ENCODE measurements at places on chromosomes 4 and X.

DNA sequence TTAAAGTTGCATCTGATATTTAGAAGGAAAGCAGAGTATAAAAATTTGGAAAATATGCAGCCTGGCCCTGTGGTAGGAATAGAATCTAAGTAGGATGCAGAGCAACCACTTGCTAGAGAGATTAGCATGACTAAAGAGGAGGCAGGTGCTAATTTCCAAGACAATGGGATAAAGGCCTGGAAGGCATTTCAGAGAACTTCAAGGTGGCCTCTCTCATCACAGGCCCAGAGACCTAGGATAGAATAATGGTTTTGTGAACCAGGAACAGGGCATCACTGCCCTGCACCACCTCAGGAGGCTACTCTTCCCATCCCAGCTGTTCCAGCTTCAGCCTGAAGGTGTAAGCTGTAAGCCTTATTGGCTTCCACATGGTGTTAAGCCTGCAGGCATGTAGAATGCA is 621.7 kb upstream of the HS3ST1 start:
- DNase-seq: no peak

DNA sequence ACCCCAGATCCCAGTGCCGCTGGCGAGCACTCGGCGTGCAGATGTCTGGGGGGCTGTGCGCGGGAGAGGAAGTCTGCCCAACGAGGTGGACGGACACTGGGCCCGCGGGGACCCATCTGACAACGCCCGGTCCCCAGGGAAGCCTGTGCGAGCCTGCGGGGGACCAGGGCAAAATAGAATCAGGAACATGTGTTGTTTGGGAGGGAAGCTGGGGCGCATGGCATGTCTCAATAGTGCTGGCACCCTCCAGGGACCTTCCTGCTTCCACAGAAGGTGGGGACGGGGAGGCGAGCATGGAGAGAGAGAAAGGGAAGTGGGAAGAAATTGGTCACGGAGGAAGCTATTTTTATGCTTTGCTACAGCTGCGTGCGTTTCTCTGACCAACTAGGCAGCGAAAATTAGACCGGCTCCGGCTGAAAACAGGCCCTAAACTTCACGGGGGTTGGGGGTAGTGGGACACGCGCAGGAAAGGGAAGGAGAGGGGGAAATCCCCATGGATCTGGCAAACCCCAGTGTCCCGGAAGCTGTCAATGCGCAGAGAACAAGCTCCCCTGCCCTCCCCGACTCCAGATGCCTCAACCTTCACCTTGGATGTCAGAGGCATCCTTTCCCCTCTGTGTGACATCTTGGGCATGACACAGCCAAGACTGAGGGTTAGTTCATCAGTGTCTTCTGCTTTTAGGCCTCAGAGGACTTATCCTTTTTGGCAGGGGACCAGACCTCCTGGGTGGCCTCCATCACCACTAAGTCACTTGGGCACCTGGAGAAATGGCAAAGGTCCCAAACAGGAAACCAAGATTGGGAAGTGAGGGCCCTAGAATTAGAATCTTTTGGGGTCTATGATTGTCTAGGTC is 169.8 kb upstream of the BCOR start:
- DNase-seq: no peak

- no peak for DNase-seq
Measured at GRCh38 chr4:40850496-40850895, 100.7 kb downstream of the NSUN7 start.

DNA sequence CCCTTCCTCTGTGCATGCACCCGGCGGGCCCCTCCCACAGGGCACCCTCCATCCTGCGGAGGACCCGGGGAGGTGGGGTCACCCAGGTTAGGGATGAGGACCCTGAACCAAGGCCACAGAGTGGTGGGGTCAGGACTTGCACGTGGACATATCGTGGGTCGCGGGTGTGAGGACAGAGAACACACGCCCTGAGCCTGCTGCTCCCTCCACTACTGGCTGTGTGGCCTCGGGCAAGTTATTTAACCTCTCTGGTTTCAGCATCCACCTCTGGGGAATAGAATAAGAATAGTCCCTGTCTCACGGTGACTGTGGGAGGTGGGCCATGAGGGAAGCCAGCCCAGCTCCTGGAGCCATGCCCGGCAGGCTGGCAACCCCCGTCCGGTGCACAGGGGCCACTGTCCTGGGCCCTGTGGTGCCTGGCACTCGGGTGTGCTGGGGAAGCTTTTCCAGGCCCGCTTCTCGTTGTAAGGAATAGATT is 5.1 kb downstream of the PSAPL1 start:
- no peak for DNase-seq

DNA sequence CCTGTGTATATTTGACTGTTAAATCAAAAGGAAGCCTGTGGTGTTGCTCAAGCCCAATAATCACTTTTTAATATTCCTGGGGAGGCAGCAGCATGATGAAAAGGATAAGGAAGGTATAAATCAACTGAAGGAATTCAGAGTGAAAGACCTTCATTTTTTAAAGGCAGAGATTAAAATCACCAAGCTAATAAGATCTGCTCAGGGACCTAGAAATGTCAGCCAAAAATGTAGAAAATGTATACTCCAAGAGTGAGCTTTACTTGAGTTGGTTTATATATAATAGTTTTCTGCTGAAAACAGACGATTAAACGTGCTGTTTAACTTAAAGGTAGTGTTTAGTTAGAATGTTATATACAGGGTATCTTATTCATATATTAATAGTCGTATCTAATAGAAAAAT is 549.3 kb downstream of the IQCM start:
- DNase-seq: no peak

DNA sequence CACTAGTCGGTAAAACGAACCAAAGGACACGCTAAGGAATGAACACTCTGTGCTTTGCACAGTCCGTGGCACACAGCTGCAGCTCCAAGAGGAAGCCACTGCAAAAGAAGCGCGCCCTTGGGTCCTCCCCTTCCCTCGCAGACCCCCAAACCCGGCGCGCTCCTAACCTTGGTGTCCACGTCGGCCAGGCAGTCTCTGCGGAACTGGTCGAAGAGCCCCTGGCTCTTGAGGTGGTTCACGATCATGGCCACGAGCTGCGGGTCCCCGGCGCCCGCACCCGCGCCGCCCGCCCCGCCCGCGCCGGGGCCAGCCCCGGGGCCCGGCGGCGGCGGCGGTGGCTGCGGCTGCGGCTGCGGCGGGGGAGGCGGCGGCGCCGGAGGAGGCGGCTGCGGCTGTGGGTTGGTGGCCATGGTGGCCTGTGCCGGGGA is 333 bp downstream of the BOD1L1 start:
- DNase-seq: peak; percentile 26

- no peak for DNase-seq
Measured at GRCh38 chr4:147378780-147379179, 102.1 kb upstream of the EDNRA start.

DNA sequence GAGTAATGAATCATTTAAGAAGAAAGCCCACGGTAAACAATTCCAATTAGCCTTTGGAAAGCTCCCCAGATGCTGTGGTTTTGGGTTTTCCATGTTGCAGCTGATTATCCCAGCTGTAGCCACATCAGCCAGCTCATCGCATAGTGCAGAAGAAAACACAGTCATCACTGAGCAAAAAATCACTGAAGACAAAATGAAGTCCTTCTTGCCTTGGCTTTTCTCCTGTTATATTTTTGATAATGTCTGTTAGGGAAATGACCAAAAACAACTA is 193.0 kb upstream of the C1QTNF7 start:
- no peak for DNase-seq

DNA sequence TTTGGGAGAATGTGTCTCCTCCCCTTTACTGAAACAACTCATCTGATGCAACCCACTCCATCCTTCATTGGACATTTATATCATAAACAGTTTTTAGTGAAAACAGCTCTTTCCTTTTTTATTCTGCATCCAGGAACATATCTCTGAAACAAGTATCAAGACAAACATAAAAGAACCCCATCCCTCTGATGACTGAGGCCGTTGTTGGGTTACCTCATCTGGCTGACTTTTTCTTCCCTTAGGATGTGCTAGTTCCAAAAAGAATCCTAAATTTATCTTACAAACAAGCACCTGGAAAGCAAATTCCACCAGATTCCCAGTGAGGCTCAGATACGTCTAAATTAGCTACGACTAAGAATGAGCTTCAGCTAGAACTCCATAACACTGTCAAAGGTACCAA is 483.7 kb upstream of the INTU start:
- DNase-seq: no peak

DNA sequence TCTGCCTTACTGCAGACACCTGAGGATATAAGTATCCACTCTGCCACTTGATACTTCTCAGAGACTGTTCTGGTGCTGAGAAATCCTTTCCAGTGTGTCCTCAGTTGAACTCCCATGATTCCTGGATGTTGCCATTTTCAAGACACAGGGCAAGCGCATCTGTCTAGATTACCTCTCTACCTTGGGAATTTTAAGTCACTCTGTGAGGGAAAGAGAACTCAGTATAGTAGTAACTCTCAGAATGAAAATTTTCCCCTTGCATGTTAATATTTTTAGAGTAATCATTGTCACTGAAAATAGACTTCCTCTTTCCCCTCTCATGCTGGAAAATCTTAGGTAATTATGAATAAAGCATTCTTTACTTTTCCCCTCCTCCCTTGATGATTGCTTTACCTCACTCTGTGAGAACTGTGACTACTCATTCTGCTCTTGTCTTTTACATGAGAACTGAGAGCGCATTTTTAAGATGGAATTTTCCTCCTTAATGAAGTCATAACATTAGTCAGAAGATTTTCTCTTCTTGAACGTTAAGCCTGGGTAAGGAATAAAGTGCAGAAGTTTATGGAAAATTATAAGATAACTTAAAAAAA is 45.0 kb downstream of the TET2 start:
- DNase-seq: peak; percentile 50

DNA sequence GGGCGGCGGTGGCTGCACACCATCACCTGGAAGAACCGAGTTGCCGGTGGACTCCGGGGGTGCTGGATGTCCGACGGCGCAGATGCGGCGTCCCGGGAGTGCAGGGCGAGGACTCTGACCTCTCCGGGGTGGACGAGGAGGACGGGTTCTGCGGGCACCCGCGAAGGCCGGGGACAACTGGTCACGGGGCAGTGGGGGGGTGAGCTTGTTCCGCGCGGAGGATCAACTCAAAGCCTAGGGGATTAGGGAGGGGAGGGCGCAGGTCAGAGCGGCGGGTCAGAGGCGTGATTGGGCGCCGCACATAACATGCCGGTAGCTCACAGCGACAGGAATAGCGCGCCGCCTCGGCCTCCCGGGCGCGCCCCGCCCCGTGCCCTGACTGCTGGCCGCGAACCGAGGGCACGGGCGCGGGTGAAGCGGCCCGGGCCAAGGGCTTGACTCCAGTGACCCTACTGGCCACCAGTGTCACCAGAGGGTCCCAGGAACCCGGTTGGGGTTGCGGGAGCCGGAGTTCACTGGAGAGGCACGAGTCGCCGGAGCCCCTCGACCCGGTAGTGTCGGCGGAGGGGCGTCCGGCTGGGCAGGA is at the start of gene KLHL34:
Gene KLHL34 (minus strand): TSS at position 179 of the 586 bp plus-strand sequence. CDS start 542 bp downstream, outside the sequence.
- DNase-seq: no peak

GRCh38 chr4:105179539-105180401 is 33.1 kb downstream of the TET2 start:
- no peak for DNase-seq

- DNase-seq: no peak
Measured at GRCh38 chr4:176188654-176189053, 6.7 kb downstream of the SPATA4 start.

DNA sequence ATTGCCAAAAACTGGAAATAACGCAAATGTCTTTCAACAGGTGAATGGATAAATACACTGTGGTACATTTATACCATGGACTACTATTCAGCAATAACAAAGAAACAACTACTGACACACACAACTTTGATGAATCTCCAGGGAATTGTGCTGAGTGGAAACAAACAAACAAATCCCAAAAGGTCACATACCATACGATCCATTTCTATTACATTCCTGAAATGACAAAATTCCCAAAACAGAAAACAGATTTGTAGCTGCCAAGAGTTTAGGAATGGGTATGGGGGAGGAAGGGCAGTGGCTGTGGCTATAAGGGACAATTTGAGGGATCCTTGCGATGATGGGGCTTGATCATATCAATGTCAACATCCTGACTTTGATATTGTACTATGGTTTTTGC is 2.5 kb downstream of the ZNF182 start:
- DNase-seq: no peak

GRCh38 chr4:1451752-1452122 is 45.5 kb upstream of the NKX1-1 start:
- DNase-seq: no peak

- DNase-seq: no peak
Measured at GRCh38 chrX:111200327-111200726, 70.0 kb downstream of the CAPN6 start.

GRCh38 chr4:129455482-129455881 is 359.5 kb downstream of the C4orf33 start:
- DNase-seq: no peak

GRCh38 chr4:146978641-146979040 is 33.0 kb upstream of the TTC29 start:
- no peak for DNase-seq

DNA sequence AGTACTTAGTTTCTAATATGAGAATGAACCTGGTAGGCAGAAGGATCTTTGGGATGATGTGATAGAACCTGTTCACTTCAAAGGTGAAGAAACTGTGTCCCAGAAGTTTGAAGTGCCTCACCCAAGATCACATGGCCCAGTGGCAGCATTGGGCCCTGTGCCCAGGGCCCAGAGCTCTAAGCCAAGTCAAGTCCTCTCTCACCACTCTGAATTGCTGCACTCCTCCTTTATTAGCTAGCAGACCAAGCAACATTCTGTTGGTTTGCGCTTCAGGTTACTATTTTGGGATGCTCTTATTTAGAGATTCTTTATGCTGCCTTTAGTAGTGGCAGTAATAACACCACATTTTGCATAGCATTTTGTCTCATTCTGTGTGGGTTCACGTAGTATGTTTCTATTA is 82.7 kb downstream of the PARM1 start:
- no peak for DNase-seq

- DNase-seq: no peak
Measured at GRCh38 chr4:53043891-53044650, 182.0 kb downstream of the RASL11B start.

DNA sequence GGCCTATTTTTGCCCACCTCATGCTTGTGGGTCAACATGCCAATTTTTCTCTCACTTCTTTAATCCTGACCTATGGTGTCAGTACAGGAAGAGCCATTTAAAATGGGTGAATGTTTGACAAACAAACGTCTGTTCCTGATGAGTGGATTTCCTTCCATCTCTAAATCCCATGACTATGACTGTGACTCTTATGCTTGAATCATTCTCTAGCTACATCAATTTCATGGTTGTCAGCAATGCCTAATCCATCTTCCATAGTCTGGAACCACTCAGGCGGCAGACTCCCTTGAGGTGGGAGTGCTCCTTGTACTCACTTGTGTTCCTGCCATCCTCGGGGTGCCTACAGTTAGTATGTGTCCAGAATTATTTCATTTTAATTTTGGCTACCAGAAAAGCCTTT is 194.9 kb upstream of the RPS6KA3 start:
- no peak for DNase-seq

DNA sequence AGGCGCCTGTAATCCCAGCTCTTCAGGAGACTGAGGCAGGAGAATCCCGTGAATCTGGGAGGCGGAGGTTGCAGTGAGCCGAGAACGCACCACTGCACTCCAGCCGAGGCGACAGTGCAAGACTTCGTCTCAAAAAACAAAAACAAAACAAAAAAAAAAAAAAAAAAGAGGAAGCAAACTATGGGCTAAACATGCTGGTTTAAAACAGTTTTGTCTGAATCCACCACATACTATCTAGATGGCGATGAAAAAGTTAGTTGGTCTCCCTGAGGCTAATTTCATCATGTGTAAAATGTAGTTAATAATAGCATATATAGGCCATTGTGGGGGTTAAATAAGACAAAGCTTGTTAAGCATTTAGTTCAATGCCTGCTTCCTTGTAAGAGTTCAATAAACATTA is 451.1 kb downstream of the RPA4 start:
- DNase-seq: no peak

- DNase-seq: no peak
Measured at GRCh38 chrX:151386838-151387459, 10.1 kb upstream of the VMA21 start.

- DNase-seq: no peak
Measured at GRCh38 chr4:21476757-21477156, 471.8 kb downstream of the KCNIP4 start.
